ENCODE measurements at places on chromosomes 7 and 10.
A peak's percentile ranks its signal among the peaks of the same experiment; 100 is the strongest.

- no peak for DNase-seq
Measured at GRCh38 chr10:116311706-116312490, 12.3 kb upstream of the CCDC172 start.

DNA sequence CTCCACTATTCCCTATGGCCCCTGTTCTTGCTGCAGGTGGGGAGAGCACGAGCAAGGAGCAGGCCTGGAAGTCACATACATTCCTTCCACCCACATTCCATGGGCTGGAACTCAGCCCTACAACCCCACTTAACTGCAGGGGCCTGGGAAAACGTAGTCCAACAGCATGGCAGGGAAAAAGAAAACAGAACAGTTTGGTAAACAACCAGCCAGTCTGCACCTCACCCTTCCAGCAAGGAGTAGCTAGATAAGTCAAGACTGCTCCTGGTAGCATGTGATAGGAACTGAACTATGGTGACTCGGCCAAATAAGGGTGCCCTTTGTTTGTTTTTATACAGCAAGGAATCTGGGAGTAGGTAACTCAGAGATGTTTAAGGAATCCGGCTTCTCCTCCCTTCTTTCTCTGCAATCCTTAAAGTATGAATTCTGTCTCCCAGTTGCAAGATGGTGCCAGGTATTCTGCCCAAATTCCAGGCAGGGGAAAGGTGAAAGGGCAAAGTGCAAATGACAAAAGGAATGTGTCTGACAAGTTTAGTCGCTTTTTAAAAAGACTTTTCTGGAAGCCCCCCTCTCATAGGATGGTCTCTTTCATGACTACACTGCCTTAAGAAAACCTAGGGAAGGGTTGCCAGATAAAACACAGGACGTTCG is 311.7 kb upstream of the NEBL start:
- DNase-seq: no peak

DNA sequence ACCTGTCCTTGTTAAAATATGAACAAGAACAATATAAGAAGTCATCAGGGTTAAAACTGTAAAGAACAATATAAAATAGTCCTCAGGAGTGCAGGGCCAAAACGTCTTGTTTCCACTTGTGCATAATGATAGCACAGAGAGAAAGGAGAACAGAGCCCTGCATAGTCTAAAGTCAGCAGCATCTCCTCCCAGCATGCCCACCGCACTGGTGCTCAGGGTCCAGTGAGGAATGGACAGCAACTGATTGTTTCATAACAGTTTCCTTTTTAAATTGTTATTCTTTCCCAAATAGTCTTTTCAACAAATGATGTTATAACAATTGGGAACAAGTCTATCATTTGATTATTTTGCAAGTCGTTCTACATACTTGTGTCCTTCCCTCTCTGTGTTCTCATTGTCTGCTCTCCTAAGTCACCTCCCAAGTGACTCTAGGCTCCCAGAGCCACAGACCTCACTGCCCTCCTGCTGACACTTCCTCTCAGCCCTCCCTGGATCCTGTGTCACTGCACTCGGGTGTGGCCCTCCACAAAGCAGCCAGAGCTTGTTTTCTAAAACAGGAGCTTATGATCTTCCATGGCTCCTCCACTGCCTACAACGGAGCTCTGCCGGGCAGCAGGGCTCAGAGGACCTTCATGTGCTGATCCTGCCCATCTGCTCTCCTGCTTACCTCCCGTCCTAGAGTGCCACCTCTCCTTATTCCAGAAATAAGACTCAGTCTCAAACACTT is 27.6 kb downstream of the COBL start:
- DNase-seq: no peak

- DNase-seq: no peak
Measured at GRCh38 chr7:97011536-97012364, 6.4 kb downstream of the DLX6 start.

GRCh38 chr10:111179514-111179913 is 102.7 kb downstream of the ADRA2A start:
- no peak for DNase-seq

GRCh38 chr7:24733414-24734060 is 23.7 kb downstream of the GSDME start:
- no peak for DNase-seq

DNA sequence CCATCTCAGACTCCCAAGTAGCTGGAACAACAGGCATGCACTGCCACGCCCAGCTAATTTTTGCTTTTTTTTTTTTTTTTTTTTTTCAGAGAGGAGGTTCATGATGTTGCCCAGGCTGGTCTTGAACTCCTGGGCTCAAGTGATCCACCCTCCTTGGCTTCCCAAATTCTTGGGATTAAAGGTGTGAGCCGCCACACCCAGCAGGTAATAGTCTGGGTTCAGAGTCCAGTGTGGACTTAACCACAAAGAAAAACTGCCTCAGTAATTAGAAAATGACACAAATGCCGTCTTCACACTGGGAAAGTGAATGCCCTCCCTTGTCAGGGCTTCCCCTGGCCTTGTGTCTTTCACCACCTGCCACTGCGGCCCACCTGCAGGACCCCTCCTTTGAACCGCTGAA is 101.1 kb downstream of the RAB11FIP2 start:
- DNase-seq: no peak

- DNase-seq: no peak
Measured at GRCh38 chr7:41007351-41007751, 695.5 kb downstream of the INHBA start.

DNA sequence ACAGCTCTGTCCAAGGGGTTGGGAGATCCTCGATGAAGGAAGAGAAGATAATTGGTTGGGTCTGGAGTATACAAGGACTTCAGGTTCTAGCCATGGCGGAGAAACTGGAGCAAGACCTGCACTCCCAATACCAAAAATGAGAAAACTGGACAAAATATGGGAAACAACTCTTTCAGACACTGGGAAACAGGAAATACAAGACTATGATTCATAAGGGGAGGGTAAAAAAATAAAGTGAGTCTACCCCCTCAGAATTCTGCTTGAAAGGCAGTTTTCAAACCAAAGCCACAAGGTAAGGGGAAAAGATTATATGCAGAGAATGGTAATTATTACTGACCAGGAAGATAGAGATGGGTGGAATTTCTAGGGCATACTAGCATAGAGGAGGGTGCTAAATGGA is 10.2 kb upstream of the SEC61G start:
- DNase-seq: no peak

DNA sequence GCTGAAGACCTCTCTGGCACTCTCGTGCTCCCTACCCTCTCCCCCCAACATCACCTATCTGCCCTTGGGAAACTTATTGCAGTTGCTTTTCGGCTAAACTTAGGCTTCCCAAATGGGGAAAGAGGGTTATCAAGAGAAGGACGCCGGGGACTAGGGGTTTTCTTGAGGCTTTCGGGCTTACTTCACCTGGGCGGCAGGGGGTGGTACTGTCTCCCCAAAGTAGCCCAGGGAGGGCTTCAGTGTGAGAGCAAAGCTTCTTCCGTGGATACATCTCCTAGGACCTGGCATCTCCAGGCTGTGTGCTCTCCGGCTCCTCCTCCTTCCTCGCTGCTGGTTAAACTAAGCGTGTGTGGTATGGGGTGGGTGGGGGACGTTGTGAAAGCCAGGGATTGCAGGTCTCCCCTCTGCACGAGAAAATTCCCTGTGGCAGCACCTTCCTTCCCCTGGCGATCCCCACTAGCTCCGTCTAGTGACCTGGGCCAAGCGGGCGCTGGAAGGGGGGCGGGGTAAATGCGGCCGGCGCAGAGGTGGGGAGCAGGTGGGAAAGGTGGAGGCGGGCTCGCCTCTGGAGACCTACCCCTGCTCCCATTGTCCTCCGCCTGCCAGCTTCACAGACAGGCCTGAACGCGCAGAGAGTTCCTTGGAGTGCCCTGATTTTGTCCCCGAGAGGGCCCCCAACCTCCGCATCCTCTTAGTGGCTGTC is 1.1 kb downstream of the PLXDC2 start:
- DNase-seq: peak; percentile 54

GRCh38 chr10:4677296-4678021 is 148.5 kb upstream of the AKR1E2 start:
- DNase-seq: no peak

GRCh38 chr7:74097937-74098614 is 14.5 kb downstream of the LIMK1 start:
- peak; percentile 75 for DNase-seq

DNA sequence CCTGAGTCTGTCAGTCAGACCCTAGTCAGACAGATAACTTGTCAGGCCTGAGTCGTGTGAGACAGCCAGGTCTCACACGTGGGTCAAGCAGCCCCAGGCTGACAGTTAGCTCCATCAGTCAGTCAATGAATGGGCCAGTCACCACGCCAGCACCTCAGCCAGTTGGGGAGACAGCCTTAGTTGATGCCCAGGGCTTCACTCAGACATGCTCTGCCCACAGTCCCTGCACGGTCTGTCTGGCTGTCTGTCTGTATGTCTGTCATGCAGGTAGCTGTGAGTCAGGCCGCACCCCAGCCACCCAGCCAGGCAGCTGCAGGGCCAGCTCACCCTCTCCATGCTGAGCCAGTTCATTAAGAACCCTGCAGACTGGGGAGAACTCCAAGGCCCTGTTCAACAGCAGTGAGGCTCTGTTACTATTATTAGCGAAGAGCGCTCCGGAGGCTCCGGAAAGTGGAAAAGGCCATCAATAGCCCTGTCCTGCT is 141.1 kb upstream of the PCBD1 start:
- peak; percentile 13 for DNase-seq

DNA sequence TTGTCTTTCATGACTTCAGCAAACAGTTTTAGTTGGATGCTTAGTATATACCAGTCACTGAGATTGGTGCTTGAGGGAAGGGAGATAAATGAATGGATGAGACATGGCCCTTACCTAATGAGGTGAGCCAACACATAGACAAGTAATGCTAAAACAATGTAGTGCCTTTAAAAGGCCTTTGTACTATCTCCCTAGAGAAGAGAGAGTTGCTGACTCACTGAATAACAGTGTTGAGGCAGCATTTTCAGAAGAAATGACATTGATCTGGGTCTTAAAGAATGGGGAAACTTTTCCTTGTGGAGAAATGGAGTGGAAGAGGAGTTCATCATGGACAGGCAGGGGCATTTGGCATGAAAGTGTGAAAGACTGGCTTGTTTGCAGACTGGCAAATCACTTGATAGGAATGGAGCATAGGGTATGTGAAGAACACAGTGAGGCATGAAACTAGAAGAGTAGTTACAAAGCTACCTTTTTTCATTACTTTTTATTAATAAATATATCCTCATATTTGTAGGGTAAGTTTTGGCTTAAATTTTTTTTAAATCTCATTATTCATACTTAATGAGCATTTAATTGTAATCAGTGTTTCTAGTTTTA is 91.2 kb downstream of the KAT6B start:
- DNase-seq: no peak

Measured in tibial artery (tissue), 4 donors.